Upper lobe of left lung (tissue), 6 donors: ENCODE measurements at places on chromosomes 11 and 22. TPM values are rescaled to one million over a fixed set of nuclear protein-coding genes. Genes with fewer than 3 reads are reported as not detected.

The KRTAP5-7 gene
- 0.20 TPM for total RNA-seq

The OR8A1 gene
- total RNA-seq: not detected

The OR4C46 gene
- total RNA-seq: not detected

GRCh38 chr22:28072066-28072465, 153.0 kb upstream of the PITPNB start:
- no peak for DNase-seq

DNA sequence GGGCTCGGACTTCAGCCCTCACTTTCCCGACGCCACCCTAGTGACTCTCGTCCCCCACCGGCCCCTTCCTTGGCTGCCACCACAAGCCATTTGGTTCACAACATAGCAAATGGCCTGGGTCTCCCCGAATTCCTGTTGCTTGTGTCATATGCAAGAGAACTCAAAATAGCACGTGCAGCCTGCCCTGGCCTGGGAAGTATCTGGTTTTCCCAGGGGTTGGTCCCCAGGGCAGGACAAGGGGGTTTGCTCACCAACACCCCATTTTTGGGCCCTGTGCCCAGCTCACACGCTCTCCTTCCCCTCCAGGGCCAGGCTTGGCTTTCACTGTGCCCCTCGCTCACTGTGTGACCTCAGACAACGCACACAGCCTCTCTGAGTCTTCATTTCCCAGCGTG, 12.8 kb upstream of the TPCN2 start:
- DNase-seq: no peak

DNA sequence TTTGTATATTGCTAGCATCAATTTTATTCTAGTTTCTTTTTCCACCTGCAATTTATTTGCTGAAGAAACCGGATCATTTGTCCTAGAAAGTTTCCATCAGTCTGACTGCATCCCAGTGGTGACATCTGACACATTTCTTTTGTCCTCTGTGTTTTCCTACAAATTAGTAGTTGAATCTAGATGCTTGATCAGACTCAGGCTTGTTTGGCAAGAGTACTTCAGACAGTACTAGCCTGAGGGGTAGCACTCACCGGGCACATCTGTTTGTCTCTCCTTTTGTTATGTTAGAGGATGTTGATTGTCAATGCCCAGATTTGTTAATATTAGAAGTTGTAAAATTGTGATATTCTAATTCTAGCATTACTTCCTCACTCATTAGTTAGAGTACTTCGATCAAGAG, 204.8 kb downstream of the SWAP70 start:
- no peak for DNase-seq

DNA sequence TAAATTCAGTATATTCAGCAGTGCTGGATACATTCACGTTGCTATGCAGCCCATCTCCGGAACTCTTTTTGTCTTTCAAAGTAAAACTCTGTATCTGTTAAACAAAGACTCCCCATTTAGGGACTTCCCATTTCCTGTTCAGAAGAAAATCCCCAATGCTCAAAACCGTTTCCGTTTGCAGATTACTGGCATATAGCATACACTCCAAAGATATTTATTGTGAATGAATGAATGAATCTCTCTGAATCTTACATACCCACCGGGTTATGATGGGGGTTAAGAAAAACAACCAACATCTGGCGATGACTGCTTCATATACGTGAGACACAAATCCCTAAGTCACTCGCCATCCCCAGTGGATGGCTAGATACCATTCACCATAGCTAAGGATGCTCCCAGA, 1.6 kb downstream of the THY1 start:
- DNase-seq: no peak

DNA sequence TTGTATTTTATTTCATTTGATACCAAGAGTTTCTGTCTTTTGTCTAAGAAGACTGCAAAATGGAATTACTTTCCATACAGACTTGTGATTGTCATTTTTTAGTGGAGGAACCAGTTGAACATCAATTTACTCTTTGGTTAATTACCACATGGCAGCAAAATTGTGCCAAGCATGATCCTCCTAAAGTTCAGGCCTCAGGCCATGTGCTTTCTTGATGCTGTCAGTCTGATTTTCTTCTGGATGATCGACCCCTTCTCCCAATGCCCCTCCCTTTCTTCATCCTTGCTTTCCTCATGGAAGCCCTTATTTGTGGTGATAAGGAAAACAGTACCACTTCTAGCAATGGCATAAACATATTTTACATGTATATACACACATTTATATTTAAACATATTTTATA, 76.2 kb downstream of the SVIP start:
- no peak for DNase-seq

GRCh38 chr11:82750643-82751139, 17.0 kb upstream of the FAM181B start:
- no peak for DNase-seq

DNA sequence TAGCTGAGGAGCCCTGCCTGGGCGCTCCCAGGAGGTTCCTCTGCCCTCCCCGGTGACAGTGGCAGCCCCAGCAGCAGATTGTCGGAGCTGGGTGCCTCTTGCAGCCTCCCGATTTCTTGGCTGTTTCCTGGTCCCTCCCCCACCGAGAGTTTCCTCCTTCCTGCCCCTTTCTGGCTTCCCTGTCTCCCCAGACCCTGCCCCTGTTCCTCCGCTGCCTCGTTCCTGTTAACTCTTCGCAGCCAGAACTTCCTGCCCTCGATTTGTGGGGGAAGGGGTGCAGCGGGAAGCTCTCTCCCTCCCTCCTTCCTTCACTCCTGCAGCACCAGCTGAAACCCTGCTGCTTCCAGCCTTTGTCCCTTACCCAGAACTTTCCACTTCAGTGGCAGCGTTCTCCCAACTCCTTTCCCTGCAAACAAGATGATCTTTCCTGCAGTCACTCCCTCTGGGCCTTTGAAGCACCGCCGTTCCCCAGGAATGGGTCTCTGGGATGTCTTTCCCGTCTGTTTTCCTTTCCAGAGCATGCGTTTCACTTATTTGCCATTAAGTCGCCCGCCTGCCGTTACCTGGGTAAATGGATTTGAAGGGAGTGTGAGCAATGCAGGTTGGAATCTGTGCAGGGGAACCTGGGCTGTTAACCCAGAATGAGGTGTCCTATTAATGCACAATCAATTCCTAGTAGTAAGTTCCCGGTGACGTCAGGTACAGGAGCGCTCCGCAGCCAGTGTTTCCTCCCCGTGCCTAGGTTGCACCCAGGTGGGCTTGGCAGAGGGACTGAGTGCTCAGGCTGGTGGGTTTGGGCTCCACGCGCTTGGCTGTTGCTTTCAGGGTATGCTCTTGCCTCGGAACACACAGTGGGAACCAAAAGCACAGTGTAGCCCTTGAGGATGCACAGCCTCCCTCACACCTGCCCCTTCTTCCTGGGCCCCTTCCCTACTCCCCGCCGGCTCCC, 4.3 kb downstream of the GRK2 start:
- DNase-seq: no peak

DNA sequence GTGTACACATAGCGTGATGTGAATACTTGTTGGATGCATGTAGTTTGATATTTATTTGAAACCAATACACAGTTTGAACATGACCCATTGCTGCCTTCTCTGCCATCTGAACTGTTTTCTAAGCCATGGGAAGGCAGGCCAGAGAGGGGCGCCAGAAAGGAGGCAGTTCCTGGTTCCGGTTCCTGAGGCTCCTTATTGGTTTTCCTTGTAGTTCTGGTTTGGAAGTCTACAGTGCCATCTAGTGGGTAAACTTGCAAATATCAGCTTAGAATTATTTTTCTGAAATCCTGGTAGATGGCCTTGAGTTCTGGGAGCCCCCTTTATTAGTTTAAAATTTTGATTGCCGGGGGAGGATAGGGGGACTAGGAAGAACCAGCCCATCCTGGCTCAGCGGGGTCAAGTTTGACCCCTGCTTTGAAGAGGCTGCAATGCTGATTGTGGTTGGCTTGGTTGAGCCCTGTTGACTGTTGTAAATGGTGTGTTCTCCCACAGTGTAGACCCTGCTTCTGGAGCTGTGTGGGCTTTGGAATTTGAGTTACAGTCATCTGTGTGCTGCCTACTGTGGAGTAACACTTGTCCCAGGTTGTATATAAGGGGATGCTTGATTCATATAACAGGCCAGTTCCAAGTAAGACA, 48.4 kb downstream of the GRAMD1B start:
- no peak for DNase-seq

GRCh38 chr22:23722724-23723123, 28.2 kb downstream of the ZNF70 start:
- DNase-seq: no peak

GRCh38 chr11:16863389-16863788, 124.9 kb downstream of the C11orf58 start:
- no peak for DNase-seq

- DNase-seq: no peak
These were observed 7.1 kb downstream of the PLAAT4 start for GRCh38 chr11:63543711-63544110.

DNA sequence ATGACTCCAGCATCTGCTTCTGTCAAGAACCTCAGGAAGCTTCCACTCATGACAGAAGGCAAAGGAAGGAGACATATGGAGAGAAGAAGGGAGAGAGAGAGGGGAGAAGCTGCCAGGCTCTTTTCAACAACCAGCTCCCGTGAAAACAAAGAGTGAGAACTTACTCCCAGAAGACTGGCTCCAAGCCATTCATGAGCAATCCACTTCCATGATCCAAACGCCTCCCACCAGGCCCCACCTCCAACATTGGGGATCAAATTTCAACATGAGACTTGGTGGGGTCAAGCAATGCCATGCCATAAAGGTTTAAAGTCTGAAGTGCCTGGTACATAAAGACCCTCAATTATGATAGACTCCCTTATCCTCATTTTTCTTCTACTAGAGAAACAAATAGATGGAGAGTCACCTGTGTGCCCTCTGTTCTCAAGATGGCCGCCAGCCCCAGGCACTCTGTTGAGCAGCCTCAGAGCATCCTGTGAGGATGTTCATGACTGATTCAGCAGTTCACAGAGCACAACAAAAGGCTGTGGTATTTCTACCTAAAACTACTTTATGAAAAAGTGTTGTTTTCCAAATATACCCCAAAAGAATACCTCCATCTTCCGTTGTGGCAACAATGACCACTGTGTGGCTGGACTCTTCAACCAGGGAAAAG, 69.0 kb upstream of the CRTAM start:
- no peak for DNase-seq

DNA sequence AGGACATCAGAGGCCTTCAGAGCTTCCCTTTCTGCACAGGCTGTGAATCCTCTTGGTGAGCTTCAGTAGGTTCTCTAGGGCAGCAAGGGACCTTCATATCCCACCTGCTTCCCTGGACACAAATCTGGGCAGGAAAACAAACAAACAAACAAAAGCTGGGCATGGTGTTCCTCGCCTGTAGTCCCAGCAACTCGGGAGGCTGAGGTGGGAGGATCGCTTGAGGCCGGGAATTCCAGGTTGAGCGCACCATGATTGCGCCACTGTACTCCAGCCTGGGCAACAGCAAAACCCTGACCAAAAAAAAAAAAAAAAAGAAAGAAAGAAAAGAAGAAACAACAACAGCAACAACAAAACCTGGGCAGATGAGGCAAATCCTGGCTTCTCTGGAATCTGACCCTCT, 92.9 kb downstream of the CEP164 start:
- DNase-seq: no peak

DNA sequence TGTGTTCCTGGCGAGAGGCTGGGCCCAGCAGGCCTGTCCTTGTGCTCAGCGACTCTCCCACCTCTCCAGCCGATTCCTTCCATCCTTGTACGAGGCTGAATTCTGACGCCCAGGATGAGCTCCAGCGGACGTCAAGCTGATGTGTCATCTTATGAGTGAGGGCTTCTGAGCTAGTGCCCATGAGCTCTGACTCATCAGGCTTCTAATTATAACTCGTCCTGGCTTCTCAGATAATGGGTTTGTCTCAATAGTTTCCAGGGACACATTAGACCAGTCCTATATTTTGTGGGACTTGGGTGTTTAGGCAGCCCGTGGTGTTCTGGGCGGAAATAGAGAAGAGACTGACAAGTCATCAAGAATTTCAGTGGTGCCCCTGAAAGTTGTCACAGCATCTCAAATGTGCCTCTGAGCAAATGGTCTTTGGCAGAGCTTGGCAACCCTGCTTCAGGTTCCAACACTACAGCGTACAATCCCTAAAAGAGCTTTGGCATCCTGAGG, 108.2 kb upstream of the CD44 start:
- peak; percentile 6 for DNase-seq

DNA sequence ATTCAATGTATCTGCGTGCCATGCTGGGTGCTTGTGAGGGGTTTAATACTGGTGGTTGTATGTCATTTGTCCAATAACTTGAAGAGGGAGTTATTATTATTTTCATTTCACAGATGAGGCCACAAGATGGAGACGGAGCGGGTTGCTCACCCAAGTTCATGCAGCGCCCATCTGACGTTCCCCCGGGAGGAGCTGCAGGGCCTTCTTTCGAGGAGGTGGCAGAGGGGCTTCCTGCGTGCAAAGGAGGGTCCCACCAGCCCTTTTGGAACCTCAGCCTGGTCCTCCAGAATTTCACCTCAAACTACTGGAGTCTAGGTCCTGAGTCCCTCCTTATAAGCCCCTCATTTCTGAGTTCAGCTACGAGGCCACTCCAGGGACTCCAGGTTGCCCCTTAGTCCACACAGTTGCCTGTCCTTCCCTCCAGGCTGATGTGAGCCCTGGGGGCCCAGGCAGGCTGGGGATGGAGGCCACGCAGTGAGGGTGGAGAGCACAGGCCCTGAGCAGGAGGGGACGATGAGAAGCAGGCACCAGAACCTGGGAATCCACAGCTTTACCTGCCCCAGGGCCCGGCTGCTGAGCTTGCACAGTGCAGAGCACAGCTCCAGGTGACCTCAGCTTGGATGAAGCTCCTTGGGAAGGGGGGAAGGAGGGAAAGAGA, 2.9 kb upstream of the VSIG10L2 start:
- no peak for DNase-seq

DNA sequence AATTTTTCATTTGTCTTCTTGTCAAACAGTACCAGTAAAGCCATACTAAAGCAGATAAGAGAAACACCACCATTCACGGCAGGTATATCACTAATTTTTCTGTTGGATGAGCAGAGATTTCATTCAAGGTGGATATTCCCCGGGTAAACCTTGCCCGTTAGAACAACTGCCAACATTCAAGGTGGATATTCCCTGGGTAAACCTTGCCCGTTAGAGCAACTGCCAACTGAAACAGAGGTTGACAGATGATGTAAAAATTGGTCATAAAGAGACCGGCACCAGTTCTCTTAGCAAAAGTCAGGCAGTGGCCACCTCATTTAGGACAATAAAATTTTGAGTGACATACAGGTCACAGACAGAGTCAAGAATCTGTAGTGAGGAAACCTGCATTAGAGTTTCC, 423.4 kb upstream of the SYN3 start:
- no peak for DNase-seq
